ENCODE measurements at places on chromosomes 3 and 15. TPM values are rescaled to one million over a fixed set of nuclear protein-coding genes. Genes with fewer than 3 reads are reported as not detected.

The CFAP44 gene
- 37.1 TPM for polyA plus RNA-seq

The PLXNA1 gene
- 29.9 TPM for polyA plus RNA-seq

The PTX3 gene
- 4.5 TPM for polyA plus RNA-seq

The ITPKA gene
- polyA plus RNA-seq = 0.52 TPM

The ITIH1 gene
- polyA plus RNA-seq = not detected

The TLR9 gene
- 0.18 TPM for polyA plus RNA-seq
